Kasumi-1 (cell line): ENCODE measurements at places on chromosomes 7 and 10.
A peak's percentile ranks its signal among the peaks of the same experiment; 100 is the strongest.

- no peak for DNase-seq
These were observed 103.9 kb downstream of the GRID1 start for GRCh38 chr10:86262688-86263181.

DNA sequence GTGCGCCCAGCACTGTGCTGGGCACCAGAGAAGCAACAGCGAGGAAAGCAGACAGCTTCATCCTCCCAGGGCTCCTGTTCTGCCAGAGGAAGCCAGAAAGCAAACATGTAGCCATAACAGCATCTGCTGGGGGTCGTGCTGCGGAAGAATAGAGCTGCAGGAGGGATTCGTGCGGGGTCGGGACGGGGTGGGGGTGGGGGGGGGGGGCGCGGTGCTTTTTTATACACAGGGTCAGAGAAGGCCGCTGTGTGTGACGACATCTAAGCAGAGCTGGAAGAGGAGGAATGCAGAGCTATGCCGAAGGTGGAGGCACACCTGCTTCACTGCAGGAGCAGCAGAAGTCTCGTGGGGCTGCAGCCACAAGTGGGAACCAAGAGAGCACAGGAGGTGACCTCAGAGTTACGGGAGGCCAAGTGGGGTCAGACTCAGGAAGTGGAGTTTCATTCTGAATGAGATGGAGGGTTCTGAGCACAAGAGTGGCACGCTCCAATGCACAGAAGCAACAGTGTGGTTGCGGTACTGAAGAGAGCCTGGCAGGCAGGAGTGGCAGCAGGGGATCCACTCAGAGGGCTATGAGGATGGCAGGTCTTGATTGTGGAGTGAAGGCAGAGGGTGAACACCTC lies 11.1 kb downstream of the PKD1L1 start:
- no peak for DNase-seq

- DNase-seq = no peak
These were observed 64.3 kb downstream of the MYL10 start for GRCh38 chr7:101564778-101565211.

GRCh38 chr10:11163780-11164550 lies 146.3 kb downstream of the CELF2 start:
- DNase-seq = peak; percentile 55

DNA sequence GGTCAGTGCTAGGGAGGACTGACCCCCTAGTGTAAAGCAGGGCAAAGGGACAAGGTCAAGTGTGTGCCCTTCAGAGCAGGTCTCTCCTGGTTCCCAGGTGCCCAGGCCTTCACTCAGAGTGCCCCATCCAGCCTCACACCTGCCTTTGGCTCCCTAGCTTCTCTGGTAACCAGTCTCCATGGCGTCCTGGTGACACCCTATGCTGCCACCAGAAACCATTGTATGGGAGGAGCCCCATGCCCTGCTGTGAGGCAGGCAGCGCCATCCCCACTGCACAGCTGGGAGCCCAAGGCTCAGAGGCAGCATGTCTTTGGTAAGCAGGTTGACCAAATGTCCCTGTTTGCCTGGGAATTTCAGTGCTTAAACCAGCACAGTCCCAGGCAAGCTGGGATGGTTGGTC lies 33.1 kb upstream of the HMX3 start:
- no peak for DNase-seq

GRCh38 chr10:104638861-104639589 lies 2.1 kb upstream of the SORCS3 start:
- DNase-seq = no peak

DNA sequence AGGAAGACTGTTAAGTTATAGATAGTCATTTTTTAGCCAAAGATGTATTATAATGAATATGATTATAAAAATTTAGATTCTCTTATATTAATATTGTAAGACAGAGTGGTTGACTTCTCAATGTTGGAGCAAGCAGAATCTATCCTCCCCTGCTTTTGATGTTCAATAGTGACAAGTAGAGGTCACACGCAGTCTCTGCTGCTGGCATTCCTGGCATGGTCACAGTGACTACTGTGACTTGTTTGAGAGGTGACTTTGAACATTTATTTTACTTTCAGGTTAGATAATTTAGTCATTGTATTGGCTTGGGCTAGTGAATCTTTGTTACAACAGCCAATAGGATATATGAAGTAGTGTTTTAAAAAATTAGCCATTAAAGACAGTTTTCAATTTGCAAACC lies 13.7 kb upstream of the CD36 start:
- no peak for DNase-seq

- no peak for DNase-seq
These were observed 45.9 kb downstream of the C10orf71 start for GRCh38 chr10:49344840-49345239.

DNA sequence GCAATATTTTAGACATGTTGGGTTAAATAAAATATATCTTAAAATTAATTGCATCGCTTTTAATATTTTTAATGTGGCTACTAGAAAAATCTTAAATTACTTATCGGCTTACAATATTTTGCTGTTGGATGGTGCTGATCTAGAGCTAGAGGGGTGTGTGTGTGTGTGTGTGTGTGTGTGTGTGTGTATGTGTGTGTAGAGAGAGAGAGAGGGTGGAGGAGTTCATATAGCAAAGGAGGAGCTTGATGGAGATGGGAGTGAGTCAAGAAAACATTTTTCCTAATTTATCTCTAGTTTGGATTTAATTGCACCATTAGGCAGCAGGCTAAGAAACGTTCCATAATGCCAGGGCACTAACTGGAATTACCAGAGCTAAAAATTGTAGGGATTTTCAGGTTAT lies 10.4 kb upstream of the SLC25A13 start:
- no peak for DNase-seq

GRCh38 chr7:158313931-158314330 lies 273.7 kb downstream of the PTPRN2 start:
- no peak for DNase-seq

GRCh38 chr10:80459047-80459865 lies 5.1 kb downstream of the TSPAN14 start:
- DNase-seq = peak; percentile 70

- DNase-seq = peak; percentile 31
These were observed 27.8 kb downstream of the RHEB start for GRCh38 chr7:151491859-151492258.

DNA sequence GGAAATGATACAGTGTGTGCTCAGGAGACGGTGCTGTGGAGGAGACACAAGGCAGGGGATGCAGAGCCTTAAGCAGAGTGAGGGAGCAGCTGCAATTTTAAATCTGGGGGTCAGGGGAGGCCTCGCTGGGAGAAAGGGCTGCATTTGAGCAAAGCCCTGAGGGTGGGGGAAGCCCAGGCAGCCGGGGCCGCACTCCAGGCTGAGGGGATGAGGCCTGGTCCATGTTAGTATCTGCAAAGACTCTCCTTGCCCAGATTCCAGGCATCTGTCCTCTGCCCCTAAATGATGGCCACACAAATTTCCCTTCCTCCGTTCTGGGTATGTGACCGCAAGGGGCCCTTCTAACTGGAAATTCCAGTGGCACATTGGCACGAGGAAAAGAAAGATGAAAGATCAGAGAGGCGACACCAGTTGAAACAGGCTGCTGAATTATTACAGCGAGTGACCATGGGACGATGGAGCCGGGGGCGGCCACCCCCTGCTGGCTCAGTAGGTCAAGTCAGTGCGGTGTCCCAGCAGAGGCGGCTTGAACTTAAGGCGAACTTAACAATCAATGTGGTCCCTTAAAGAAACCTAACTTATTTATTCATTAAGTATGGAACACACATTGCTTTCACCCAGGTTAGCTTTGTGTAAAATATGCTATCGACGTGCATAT lies 62.3 kb upstream of the KAT6B start:
- DNase-seq = no peak

- no peak for DNase-seq
These were observed 41.2 kb upstream of the PLPP4 start for GRCh38 chr10:120415709-120416330.

DNA sequence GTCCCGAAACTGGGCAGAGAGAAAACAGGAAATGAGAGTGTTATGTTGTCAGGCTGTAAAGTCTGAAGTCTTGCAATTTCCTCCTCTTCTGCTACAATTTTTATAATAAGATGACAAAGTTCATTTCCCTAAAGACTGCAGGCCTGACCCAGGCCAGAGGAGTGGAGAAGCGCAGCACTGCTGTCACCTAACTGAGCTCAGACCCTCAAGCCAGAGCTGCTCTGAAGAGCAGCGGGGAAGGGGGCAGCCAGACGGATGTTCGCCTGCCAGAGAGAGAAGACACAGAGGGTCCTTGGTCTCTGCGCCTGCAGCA lies 12.6 kb upstream of the AOAH start:
- peak; percentile 75 for DNase-seq

DNA sequence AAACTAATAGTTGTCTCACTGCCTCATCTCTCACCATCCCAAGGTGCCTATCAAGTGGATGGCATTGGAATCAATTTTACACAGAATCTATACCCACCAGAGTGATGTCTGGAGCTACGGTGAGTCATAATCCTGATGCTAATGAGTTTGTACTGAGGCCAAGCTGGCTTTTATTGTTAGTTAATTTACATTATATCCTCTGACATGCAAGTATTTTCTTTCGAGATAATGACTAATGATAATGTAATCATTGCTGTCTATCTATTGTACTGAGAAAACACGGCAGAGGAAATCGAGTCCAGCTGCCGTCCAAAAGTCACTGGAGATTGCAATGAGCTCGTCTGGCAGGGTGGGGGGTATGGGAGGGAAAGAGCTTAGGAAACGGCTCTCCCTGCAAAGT lies 172.4 kb upstream of the LANCL2 start:
- DNase-seq = no peak

- peak; percentile 51 for DNase-seq
These were observed 680.6 kb upstream of the MBL2 start for GRCh38 chr10:53453196-53453595.

DNA sequence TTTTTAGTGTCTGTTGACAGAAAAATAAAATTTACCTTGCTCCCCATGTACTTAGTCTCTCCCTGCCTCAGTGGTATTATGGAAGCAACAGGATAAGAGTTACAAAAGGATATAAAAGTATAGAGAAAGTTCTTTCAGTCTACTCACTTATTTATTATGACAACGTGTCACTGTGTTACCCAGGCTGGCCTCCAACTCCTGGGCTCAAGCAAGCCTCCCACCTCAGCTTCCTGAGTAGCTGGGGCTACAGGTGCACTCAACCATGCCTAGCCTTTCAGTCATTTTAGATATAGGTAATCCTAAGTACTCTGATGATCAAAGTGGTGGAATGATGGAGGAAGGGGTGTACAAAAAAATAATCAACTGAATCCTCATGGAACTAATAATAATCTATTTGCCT lies 215.2 kb upstream of the MKLN1 start:
- no peak for DNase-seq

- no peak for DNase-seq
These were observed 167.7 kb upstream of the TCF7L2 start for GRCh38 chr10:112782200-112782907.

GRCh38 chr7:118870187-118870586 lies 645.7 kb downstream of the ANKRD7 start:
- peak; percentile 21 for DNase-seq

- DNase-seq = no peak
These were observed 85.7 kb upstream of the NMT2 start for GRCh38 chr10:15253951-15254807.

GRCh38 chr7:73316521-73316920 lies 7.9 kb upstream of the NSUN5 start:
- DNase-seq = no peak

DNA sequence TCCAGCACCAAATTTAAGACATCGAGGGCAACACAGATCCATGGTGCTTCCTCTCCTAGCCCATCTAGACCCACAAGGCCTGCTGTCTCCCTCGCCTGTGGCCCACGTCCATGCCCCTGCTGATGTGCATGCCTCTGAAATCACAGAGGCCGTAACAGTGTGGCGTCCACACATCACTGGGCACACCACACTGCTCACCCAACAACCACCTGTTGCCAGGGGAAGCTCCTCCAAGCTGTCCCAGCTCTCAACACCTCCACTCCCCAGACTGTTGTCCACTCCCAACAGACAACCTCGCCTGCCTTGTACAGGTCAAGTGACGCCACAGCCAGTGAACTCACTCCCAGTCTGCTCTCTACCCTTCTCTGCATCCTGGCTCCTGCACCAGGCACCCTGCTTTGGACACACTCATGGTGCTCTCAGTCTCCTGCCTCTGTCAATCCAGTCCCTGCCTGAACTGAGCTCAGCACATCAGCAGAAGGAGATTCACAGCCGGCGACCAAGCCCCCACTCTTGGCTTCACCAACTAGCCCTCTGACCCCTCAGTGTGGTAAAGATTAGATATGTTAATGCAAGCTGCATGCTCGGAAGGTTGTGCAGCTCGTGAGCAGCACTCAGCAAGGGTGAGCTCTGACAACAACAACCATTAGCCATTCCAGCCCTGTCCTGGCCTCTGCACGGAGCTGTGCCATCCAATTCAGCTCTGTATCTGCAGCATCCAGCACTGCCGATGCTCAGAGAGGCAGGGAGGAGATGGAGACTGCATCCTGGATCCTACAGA lies 197.0 kb downstream of the TNS3 start:
- DNase-seq = no peak

- DNase-seq = no peak
These were observed 177.8 kb downstream of the CSTF2T start for GRCh38 chr10:51521605-51522004.

DNA sequence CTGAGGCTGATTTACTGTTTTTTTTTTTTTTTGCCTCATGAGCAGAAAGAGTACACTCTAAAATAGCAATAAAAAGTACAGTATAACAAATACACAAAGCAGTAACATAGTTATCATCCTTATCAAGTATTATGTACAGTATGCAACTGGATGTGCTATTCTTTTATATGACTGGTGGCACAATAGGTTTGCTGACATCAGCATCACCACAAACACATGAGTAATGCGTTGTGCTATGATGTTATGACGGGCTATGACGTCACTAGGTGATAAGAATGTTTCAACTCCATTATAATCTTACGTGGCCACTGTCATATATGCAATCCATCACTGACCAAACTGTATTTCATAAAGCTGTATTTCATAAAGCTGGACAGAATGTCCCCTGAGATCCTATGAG lies 189.2 kb upstream of the GLI3 start:
- DNase-seq = no peak

GRCh38 chr7:140920745-140921144 lies 4.0 kb downstream of the BRAF start:
- DNase-seq = no peak

DNA sequence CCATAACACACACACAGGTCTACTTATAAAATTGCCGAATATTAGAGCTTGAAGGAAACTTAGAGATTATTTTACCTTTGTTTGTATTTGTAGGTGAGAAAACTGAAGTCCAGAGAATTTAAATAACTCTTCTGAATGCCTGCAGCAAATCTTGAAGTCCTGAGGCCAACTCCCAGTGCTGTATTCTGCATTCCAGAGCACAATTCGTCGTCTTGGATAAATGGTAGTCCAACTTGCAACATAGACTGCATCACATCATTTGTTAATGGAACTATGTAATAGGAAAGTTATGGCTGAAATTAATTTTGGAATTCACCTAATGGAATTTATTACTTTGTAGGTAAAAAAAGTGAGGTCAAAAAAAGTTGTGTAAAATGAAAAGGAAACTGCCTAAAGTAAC lies 37.3 kb upstream of the SEMA3D start:
- no peak for DNase-seq

GRCh38 chr10:61733358-61733940 lies 70.7 kb downstream of the CABCOCO1 start:
- DNase-seq = peak; percentile 73

- peak; percentile 49 for DNase-seq
These were observed 31.8 kb upstream of the VCL start for GRCh38 chr10:73965890-73966768.
